Activated CD8-positive, alpha-beta memory T cell treated with anti-CD3 and anti-CD28 coated beads, Interleukin-2, amount 10 ng/mL, durations not matched to agents 7 days and 5 days (primary cell): ENCODE measurements at places on chromosomes 11 and 22.

DNA sequence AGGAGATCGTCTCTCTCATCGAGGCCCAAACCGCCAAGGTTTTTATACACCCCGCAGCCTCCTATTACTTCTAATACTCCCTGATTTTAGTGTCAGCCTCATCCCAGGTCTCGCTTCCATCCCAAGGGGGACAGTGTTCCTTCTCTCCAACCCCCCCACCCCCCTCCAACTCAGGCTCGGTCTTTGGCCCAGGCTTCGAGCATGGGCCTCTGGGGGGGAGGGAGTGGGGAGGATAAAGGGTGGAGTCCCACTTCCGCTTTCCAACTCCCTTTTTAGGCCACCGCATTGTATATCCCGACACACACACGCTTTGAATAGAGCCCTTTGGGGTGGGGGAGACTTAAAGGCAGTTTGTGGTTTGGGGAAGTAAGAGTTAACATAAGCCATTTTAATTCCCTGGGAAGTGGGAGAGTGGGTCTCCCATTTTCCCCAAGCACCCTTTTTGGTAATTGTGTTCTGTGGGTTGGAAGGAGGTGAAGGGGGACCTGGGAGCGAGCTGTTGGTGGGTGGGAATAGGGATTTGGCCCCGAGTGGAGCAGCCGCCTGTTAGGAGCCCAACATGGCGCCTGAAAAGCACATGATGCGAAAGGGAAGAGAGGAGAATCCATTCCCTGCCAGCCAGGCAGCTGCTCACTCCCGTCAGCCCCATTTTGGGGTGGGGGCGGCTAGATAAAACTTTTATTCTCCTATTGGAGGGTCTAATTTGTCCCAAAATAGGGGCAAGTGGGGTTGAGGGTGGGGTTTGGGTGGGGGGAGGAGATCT, 844 bp downstream of the PCF11 start:
- DNase-seq = peak; percentile 71

- DNase-seq = no peak
These were observed 14.4 kb upstream of the CTTN start for GRCh38 chr11:70383664-70384565.

DNA sequence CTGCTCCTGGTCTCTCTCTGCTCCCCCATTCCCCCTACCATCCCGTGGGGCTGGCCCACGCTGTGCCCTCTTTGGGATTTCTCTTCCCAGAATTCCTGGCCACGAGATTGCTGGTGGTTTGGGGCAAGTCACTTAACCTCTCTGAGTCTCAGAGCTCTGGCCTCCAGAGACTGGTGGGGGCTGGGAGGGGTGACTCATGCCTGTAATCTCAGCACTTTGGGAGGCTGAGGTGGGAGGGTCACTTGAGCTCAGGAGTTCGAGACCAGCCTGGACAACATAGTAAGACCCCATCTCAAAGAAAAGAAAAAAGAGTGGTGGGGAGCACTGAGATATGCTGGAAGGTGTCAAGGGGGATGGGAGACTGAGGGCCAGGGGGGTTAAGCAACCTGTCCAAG, 18.3 kb downstream of the OTUB1 start:
- DNase-seq = no peak

DNA sequence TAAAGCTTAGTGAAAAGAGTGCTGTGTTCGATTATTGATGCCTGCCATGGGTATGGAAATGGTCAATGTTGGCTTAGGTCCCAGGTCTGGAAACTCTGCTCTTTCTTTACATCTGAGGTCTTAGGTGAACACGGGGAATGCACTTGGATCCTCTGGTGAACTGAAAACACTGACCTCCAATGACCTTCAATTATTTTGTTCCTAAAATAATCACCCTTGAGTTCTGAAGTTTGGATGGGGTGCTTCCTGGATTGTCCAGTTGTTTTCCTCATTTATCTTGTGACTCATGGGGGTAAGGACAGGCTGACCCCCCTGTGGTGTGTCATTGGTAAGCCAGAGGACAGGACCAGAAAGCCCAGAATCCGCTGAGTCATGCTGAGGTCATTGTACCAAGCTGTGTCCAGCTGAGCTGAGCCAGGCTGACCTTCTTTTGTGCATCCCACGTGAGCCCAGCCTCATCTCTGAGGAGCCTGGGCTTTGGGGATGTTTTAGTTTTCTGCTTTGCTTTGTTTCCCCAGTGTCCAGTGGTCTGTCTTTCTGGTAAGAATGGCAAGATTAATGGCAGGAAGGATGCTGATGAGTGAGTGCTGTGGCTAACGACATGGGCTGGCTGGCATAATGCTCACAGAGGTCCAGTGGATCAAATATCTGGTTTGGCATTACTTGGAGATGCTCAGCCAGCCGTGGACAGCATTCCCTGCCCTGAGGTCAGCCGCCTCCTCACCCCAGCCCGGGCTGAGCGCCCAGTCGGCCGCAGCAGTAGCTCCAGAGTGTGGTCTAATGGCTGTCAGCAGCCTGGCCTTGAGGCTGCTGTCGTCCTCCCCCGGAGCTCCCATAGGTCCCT, 35.6 kb downstream of the AMPD3 start:
- DNase-seq = no peak

DNA sequence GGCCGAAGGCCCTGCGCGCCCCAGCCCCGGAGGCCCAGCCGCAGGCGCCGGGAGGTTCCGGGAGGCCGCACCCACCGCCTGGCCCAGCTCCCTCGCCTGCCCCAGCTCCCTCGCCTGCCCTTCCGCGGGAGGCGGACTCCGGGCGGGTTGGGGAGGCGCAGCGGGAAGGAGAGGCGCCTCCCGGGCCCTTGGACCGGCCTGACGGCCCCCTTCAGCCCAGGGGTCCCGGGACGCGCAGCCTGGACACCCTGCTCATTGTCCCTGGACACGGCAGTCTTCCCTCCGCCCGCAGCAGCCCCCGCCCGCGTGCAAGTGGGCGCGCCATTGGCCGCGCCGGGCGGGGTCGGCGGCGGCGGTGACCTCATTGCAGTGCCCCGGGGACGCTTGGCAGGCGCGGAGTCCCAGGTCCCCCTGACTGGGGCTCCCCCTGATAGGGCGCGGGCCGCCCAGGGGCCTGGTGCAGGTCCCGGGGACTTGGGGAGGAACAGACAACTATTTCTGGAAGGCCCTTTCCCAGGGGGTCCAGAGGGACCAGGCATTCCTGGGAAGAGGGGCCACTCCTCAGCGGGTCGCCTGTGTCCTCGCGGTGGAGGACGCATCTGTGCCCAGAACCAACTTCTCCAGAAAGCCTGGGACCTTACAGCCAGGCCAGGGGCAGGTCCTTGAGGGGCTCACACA, 501 bp downstream of the CD151 start:
- peak; percentile 59 for DNase-seq

GRCh38 chr22:37802310-37803194, 5.2 kb upstream of the GCAT start:
- no peak for DNase-seq

- no peak for DNase-seq
These were observed 512.8 kb downstream of the INSC start for GRCh38 chr11:15627560-15627959.

- DNase-seq = no peak
These were observed 47.6 kb upstream of the NAV2 start for GRCh38 chr11:19664886-19665548.
